ENCODE measurements at places on chromosomes 2 and 18.
A peak's percentile ranks its signal among the peaks of the same experiment; 100 is the strongest.

- no peak for DNase-seq
Measured at GRCh38 chr2:161417438-161418274, 1.6 kb downstream of the TBR1 start.

DNA sequence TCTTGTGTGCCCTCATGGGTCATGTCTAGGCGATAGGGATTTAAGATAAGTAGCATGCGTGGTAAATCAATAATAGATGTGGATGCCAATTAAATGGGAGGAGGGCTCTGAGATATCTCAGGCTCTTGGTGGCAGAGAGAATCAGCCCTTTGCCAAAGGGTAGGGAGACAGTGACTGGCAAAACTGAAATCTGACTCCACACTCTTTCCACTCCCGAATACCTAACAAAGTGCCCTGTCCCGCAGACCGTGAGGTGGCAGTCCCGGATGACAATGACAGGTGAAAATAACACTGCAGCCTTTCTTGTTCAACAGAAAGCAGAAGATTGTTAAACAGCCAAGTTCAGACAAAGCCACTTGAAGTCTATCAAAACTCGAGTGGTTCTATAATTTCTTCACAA, 47.0 kb downstream of the C2orf76 start:
- DNase-seq = no peak

GRCh38 chr2:206154197-206154596, 5.0 kb downstream of the NDUFS1 start:
- peak; percentile 55 for DNase-seq

- no peak for DNase-seq
Measured at GRCh38 chr2:238576674-238577073, 149.9 kb downstream of the ASB1 start.

DNA sequence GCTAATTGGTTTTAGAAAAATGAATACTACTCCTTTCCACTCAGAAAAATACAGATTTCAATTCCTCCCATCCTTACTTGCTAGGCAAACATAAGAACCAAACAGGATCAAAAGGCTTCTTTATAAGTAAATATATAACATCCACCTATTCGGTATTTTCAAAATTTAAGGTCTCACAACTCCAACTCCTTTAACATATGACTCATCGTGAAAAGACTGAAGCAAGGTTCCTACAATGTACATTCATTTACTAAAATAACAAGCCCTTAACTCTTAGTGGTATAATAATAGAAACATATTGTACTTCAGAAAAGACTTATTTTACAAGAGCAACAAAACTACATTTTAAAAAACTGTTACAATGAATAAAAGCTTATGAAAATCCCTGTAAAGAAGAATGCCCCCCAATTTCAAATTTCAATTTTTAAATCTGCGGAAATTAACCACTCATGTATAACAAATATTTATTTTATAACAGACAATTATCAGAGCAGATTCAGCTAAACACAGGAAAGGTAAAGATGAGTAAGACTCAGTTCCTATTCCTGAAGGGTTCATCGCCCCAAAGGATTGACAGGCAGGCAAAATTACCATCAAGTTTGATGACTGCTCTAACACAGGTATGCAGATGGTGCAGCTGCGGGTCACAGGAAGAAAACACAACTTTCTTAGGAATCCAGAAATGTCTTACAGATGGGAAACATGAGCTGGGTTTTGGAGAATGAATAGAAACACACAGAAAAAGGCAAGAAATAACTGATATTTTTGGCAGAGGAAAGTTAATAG, 96.4 kb downstream of the COBLL1 start:
- DNase-seq = no peak

GRCh38 chr2:67532387-67532786, 135.3 kb downstream of the ETAA1 start:
- DNase-seq = no peak
